ENCODE measurements at places on chromosomes 16 and 17. TPM values are rescaled to one million over a fixed set of nuclear protein-coding genes. Genes with fewer than 3 reads are reported as not detected.

CD300A gene
- 44.2 TPM for total RNA-seq

CD300LG gene
- total RNA-seq, result not detected

KRT27 gene
- not detected for total RNA-seq

RAB11FIP4 gene
- total RNA-seq, result 41.9 TPM

ITGAL gene
- 559 TPM for total RNA-seq

NFATC2IP gene
- total RNA-seq, result 97.9 TPM

MYCBPAP gene
- total RNA-seq, result 10.3 TPM

BCO1 gene
- not detected for total RNA-seq

CCL8 gene
- not detected for total RNA-seq

PPP1R1B gene
- not detected for total RNA-seq

FBXL20 gene
- 16.1 TPM for total RNA-seq

USP43 gene
- total RNA-seq, result 0.07 TPM

All from activated naive CD4-positive, alpha-beta T cell treated with anti-CD3 and anti-CD28 coated beads, Interleukin-2, amount 10 ng/mL, durations not matched to agents 5 hours and 36 hours (primary cell).